ENCODE measurements at places on chromosomes 7 and 10. TPM values are rescaled to one million over a fixed set of nuclear protein-coding genes. Genes with fewer than 3 reads are reported as not detected.

DNA sequence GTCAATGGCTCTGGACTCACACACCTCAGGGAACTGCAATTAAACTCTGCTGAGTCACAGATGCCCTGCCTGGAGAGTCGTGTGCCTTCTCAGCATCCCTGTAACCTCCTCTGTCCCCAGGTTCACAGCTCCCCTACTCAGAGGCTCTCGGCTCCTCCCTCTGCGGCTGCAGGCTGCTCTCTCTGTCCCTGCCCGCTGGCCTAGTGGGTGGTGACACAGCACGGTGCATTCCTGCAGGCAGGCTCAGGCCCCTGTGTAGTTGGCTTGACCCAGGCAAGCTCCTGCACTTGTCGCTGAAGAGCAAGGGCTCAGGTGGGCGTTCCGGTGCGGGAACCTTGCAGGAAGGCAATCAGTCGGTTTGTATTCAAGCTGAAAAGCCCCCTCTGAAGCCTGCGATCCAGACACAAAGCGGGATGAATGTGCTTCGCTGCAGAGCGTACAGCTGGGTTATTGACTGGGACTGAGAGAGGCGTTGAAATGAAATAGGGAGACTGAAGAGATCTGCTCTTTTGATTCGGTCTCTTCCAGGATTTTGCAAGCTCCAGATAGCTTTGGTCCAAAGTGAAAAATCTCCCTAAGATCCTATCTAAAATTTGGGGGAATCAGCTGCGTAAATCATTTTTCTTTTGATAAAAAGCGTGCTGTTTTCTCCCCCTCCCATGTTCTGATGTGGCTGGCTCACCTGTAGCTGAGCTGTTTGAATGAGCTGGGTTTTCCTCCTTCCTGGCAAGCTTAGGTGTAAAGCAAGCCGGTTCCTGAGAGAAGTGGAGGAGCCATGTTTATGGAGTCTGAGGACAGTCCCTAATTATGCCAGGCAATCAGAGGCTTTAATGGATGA is 208.7 kb upstream of the PHYHIPL start:
- DNase-seq, result no peak

DNA sequence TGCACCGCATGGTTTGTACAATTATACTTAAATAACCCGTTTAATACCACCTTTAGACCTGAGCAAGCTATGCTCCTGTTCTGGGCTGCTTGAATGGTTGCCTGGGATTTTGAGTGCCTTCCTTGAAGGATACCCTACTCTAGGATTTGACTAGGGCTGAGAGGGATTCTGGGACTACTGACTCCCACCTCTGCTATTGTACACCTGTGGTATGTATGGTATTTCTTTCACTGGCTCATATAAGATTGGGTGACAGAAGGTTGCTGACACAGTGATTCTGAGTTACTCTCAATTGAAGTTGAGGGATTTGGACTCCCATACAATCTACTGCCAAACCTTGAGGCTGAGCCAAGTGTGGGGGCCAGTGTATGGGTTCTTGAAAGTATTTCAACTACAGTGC is 494.4 kb upstream of the SEMA3D start:
- DNase-seq, result no peak

DNA sequence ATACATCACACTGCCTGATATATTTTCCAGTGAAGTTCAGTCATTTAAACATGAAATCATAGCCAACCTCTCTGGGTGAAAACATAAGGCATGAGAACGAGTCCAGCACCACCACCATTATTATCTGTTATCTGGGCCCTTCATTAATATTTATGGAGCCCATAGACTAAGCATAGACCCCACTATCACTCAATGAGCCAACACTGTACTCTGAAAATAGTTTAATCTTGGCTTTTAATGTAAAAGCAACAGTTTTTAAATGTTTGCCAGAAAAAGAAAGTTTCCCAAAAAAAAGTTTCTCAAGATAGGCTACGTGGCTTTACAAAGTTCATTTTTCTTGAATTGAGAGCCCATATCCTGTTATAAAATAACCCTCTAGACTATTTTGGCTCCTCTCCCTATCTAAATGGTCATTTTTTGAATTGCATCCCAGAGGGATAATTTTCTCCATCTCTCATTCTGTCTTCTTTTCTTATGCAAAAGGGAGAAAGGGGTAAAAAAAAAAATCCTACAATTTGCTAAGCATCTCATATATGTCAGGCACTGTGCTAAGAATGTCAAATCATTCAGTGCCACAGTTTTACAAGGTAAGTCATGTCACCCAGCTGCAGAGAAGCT is 66.1 kb downstream of the FZD1 start:
- no peak for DNase-seq

Gene EZH2
- 42.7 TPM for total RNA-seq

Gene DDX21
- total RNA-seq, result 59.8 TPM

Gene GPR26
- not detected for total RNA-seq

DNA sequence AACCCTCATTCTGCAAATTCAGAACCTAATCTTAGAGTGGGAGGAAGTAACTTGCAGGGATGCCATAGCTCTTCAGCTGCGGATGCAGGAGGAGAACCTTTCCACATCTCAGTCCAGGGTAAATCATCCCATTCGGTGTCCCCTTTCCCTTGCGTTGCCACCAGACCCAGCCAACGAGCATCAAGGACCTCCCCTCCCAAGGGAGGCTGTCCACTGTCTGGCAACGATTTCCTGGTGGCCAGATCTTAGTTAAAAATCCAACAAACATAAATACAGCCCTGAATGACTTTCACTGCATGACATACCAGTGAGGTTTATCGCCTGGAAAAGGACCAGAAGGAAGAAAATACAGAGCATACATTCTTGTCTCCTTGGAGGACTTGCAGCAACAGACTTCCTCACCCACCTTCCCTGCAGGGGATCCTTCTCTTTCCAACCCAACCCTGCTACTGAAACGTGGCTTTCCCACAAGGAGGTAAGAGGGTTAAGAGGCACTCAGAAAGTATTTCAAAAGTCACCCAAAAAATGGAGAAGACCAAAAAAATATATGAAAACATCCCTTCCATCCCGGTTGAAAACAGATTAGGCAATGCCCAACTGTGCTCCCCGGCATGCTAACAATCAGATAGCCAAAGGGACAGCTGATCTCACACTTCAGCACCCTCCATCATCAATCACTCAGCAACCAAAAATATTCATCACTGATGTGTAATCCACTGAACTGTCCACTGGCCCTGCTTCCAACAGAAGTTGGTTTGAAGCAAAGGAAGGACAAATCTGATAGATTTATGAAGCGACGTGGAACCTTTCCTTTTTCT is 206.6 kb downstream of the TNS3 start:
- DNase-seq, result no peak

Gene FBXW4
- 106 TPM for total RNA-seq

DNA sequence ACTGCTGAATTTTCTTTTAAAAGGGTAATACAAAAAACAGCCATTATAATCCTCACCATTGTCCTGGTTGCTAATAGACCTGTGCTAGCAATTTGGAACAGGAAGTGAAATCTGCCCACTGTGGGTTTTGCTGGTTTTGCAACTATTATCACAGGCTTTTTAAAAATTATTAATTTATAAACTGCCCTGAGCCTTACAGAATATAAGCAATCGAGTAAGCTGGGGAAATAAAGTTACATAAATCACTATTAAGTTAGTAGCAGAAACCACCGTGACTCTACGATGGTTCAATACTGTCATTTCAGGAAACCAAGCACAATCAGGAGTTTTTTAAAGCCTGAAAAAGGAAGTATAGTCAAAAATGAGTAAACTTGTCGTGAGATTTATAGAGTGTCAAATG is 62.3 kb downstream of the TMEM26 start:
- no peak for DNase-seq

Gene AGBL3
- total RNA-seq, result 0.99 TPM

Gene NUTM2A
- 1.7 TPM for total RNA-seq

Gene ERVW-1
- not detected for total RNA-seq

- no peak for DNase-seq
Measured at GRCh38 chr7:80659120-80660055, 20.9 kb downstream of the CD36 start.

Data from natural killer cell (primary cell).